ENCODE measurements at places on chromosomes 1 and 21. TPM values are rescaled to one million over a fixed set of nuclear protein-coding genes. Genes with fewer than 3 reads are reported as not detected.

- peak; percentile 81 for DNase-seq
- peaks cover 19% of the 10 kb centered on the region for H3K27me3 ChIP-seq
- peaks cover 38% of the 10 kb centered on the region for H3K36me3 ChIP-seq
- peak overlapping the region; percentile 86 for H3K27ac ChIP-seq
Measured at GRCh38 chr1:6460301-6461050, 5.5 kb downstream of the TNFRSF25 start.

GRCh38 chr1:143735764-143736461 is 235.9 kb downstream of the FAM72C start:
- H3K27me3 ChIP-seq, result peaks cover 20% of the 10 kb centered on the region
- H3K4me1 ChIP-seq, result no peaks in the 10 kb centered on the region
- no peaks in the 10 kb centered on the region for H3K36me3 ChIP-seq
- H3K27ac ChIP-seq, result no peak overlapping the region
- no peak for DNase-seq

- peaks cover 27% of the 10 kb centered on the region for H3K4me1 ChIP-seq
- no peaks in the 10 kb centered on the region for H3K27me3 ChIP-seq
- peaks cover 35% of the 10 kb centered on the region for H3K36me3 ChIP-seq
- DNase-seq, result no peak
- H3K27ac ChIP-seq, result peak overlapping the region; percentile 30
Measured at GRCh38 chr1:15628003-15628402, 10.7 kb downstream of the DDI2 start.

DNA sequence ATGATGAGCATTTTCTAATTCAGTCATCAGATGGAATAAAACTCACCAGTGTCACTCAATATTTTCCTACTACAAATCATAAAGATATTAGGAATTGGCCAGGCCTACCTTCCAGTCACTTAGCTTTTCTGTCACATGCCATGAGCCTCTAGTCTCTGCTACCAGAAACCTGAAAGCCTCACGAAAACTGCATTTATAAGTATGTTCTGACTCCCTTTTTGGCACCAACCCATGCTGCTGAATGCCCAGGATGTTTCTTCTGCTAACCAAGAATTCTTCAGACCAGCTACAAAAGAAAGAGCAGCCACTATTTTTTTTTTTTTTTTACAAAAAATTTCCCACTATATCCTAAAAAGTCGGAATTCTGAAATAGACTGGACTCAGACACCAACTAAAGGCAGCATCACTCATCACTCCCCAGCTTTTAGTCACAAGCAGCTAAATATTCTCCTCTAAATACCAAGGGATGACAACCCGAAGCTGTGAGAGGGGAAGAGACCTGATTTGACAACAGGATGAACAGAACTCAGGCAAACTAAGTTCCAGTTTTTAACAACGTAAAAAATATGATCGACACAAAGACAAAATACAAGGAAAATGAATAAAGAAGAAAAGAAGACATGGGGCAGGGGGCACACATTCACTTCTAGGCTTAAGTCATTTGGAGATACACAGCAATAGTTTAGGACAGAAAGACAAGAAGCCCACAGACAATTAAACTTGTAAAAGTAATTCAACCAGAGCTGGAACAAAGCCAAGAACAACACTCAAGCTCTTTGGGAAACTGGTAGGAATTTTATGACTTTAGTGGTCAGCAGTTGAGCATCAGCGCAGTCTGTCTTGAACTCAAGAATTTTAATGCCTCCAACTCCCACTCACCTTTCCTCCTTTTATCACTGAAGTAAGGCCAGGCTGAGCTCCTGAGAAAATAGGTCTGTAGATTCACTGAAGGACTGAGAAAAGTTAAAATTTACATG is 1.7 kb downstream of the DCAF8 start:
- H3K4me3 ChIP-seq, result peak overlapping the region; percentile 96
- H3K27me3 ChIP-seq, result no peaks in the 10 kb centered on the region
- peak overlapping the region; percentile 31 for H3K27ac ChIP-seq
- DNase-seq, result no peak

GRCh38 chr21:42591170-42591869 is 62.1 kb upstream of the PDE9A start:
- H3K27me3 ChIP-seq, result peaks cover 1% of the 10 kb centered on the region
- H3K27ac ChIP-seq, result peak overlapping the region; percentile 48
- no peaks in the 10 kb centered on the region for H3K36me3 ChIP-seq
- H3K4me1 ChIP-seq, result peaks cover 18% of the 10 kb centered on the region
- DNase-seq, result no peak

GRCh38 chr1:36400825-36401601 is 3.3 kb upstream of the LSM10 start:
- H3K4me3 ChIP-seq, result no peak overlapping the region
- H3K27me3 ChIP-seq, result peaks cover 2% of the 10 kb centered on the region
- H3K27ac ChIP-seq, result peak overlapping the region; percentile 57
- H3K36me3 ChIP-seq, result peaks cover 5% of the 10 kb centered on the region
- peaks cover 35% of the 10 kb centered on the region for H3K4me1 ChIP-seq
- DNase-seq, result peak; percentile 63

DNA sequence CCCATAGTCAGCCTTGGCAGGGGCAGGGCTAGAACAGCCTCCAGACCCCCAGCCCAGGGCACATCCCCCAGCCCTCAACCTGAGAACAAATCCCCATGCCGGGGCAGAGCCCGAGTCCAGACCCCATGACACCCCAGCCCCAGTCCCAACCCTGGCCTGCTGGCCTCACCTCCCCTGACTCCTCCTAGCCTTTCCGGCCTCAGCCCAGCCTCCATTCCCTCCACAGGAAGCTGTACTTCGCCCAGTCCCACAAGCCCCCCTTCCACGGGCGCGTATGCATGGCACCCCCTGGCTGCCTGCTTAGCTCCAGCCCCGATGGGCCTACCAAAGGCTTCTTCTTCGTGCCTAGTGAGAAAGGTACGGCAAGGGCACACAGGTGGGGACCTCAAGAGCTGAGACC is 50.4 kb downstream of the DISP3 start:
- no peak overlapping the region for H3K4me3 ChIP-seq
- no peak overlapping the region for H3K27ac ChIP-seq
- DNase-seq, result no peak
- no peaks in the 10 kb centered on the region for H3K27me3 ChIP-seq

- no peaks in the 10 kb centered on the region for H3K36me3 ChIP-seq
- no peak for DNase-seq
- no peaks in the 10 kb centered on the region for H3K27me3 ChIP-seq
Measured at GRCh38 chr1:59025898-59026426, 242.1 kb upstream of the JUN start.

GRCh38 chr1:199273837-199274379 is 635.1 kb downstream of the PTPRC start:
- H3K4me1 ChIP-seq, result no peaks in the 10 kb centered on the region
- no peak overlapping the region for H3K4me3 ChIP-seq
- H3K27ac ChIP-seq, result no peak overlapping the region
- no peaks in the 10 kb centered on the region for H3K36me3 ChIP-seq
- no peak for DNase-seq
- H3K27me3 ChIP-seq, result no peaks in the 10 kb centered on the region

DNA sequence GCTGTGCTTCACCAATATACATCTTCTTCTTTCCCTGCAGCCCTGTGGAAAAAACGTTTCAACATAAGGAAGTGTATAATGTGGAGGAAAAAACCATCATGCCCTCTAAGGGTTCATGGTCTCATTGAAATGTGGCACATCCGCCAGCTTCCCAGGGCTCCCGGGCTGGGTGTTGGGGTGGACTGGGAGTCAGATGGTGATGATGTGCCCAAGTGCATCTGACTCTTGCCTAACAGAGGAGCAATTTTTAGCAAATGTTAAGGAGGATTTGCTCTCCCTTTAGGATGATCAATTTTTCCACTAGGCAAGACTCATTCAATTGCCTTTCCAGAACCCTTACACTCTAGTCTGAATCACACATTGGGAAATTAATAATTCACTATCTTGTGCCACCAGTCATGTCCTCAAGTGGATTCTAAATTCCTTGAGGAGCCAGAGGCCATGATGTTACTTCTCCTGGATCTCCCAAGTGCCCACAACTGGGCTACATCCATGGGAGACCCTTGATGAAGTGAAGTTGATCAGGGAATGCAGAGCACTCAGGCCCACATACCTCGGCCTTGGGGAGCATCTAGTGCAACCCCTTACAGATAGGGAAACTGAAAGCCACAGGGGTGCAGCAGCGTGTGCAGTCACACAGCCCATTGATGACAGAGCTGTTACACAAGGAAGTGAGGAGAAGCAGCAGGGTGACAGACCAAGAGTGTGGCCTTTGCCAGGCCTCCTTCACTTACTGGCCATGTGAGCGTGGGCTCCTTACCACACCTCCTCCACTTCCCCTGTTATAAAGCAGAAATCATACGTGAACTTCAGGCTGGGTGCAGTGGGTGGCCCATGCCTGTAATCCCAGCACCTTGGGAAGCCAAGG is 100.0 kb upstream of the SLC44A3 start:
- H3K27me3 ChIP-seq, result peaks cover 6% of the 10 kb centered on the region
- H3K4me3 ChIP-seq, result no peak overlapping the region
- DNase-seq, result peak; percentile 22
- H3K36me3 ChIP-seq, result no peaks in the 10 kb centered on the region
- H3K4me1 ChIP-seq, result peaks cover 13% of the 10 kb centered on the region
- H3K27ac ChIP-seq, result no peak overlapping the region

DNA sequence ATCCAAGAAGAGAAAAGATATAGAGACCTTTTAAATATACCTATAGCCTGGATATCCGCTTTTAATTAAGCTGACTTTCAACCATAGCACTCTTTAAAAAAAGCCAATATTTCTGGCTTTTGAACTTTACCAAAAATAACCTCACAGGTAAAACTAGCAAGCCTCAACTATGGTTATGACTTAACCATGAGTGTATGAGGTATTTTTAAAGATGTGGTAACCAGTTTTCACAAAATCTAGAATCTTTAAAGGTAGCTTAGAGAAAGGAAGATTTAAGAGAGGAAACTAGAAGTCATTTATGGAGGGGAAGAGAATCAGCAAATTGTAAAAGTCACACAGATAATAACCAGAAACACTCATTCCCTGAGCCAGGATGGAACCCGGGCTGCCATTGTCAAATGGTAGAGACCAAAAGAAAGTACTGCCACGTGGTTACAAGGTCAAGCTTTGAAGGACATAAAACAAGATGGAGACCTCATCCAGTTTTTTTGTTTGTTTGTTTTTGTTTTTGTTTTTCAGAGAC is 288.4 kb upstream of the RGS18 start:
- H3K36me3 ChIP-seq, result no peaks in the 10 kb centered on the region
- H3K27me3 ChIP-seq, result no peaks in the 10 kb centered on the region
- H3K4me1 ChIP-seq, result no peaks in the 10 kb centered on the region
- DNase-seq, result no peak
- no peak overlapping the region for H3K27ac ChIP-seq

DNA sequence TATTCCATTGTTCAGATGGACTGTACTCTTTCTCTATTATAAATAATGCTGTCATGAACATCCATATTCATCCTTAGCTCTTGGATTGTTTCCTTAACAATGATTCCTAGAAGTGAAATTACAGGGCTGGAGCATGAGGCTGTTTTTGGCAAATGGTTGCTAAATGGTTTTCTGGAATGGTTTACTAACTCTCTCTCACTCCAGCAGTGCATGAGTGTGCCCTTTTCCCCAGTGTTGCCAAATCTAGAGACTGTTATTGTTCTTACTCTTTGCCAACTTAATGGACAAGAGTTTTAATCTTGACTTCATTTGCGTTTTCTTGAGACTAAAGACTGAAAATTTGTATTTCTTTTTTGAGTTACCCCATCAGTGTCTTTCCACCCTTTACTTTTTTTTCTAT is 113.0 kb downstream of the PAPPA2 start:
- H3K36me3 ChIP-seq, result no peaks in the 10 kb centered on the region
- no peaks in the 10 kb centered on the region for H3K27me3 ChIP-seq
- H3K27ac ChIP-seq, result no peak overlapping the region
- DNase-seq, result no peak

DNA sequence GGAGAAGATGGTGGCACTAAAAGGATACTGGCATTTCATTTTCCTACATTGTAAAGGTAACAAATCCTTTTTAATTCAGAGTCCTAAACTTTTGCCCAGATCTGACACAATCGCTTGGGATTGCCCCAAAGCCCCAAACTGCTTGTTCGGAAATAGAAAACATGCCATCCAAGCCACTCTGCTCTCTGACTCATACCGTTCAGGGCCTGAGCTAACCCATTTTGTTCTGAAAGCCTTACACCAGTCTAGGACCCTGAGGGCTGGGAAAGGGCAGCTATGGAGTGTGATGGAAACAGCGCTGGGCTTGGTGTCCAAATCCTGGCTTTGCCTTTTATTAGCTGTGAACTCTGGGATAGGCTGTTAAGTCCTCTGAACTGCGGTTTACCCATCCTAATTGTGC is 159.4 kb upstream of the UBE2U start:
- H3K36me3 ChIP-seq, result no peaks in the 10 kb centered on the region
- no peak overlapping the region for H3K27ac ChIP-seq
- no peak for DNase-seq
- H3K4me3 ChIP-seq, result no peak overlapping the region
- no peaks in the 10 kb centered on the region for H3K4me1 ChIP-seq
- H3K27me3 ChIP-seq, result no peaks in the 10 kb centered on the region

DNA sequence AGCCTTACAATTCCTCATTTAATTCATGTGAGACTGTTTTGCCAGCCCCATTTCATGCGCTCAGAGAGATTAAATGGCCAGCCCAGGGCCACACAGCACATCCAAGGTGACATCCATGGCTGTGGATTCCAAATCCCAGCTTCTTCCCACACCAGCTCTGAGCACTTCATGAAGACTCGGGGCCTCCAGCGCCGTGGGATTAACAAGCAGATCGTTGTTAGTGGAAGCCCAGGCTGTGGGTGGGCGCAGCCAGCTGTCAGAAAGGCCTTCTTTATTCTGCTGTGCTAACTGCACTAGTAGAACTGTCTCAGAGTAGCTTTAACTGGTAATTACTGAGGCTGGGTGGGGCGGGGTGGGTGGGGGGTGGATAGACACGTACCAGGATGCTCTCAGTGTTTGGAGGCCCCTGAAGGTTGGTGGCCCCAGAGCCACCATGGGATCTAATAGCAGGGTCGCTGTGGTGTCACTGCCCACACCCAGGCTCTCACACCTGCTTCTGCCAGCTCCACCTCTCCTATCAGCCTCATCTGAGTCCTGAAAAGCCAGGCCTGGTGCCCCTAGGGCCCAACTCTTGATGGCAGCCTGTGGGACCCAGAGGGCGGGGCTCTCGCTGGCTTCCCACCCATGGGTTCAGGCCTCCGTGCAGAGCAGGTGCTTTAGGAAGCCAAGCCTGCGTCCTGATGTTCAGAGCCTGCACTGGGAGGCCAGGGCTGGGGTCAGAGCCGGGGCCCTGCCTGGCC is 3.4 kb downstream of the BMP8A start:
- DNase-seq, result no peak
- no peaks in the 10 kb centered on the region for H3K36me3 ChIP-seq
- peaks cover 35% of the 10 kb centered on the region for H3K27me3 ChIP-seq
- H3K4me3 ChIP-seq, result no peak overlapping the region

- H3K4me1 ChIP-seq, result peaks cover 10% of the 10 kb centered on the region
- peaks cover 10% of the 10 kb centered on the region for H3K36me3 ChIP-seq
- H3K4me3 ChIP-seq, result no peak overlapping the region
- no peaks in the 10 kb centered on the region for H3K27me3 ChIP-seq
Measured at GRCh38 chr1:198278943-198279342, 122.1 kb downstream of the NEK7 start.

- no peak overlapping the region for H3K4me3 ChIP-seq
- H3K27me3 ChIP-seq, result no peaks in the 10 kb centered on the region
- no peak for DNase-seq
- no peak overlapping the region for H3K27ac ChIP-seq
- H3K36me3 ChIP-seq, result peaks cover 53% of the 10 kb centered on the region
- peaks cover 6% of the 10 kb centered on the region for H3K4me1 ChIP-seq
Measured at GRCh38 chr1:7984811-7985210, 23.3 kb downstream of the PARK7 start.

GRCh38 chr1:228231189-228231588 is 23.3 kb downstream of the OBSCN start:
- no peaks in the 10 kb centered on the region for H3K4me1 ChIP-seq
- no peak for DNase-seq
- no peak overlapping the region for H3K4me3 ChIP-seq
- no peak overlapping the region for H3K27ac ChIP-seq

The LRRN2 gene
- total RNA-seq, result not detected

The C4BPA gene
- not detected for total RNA-seq

The S100A7 gene
- total RNA-seq, result not detected

The SH3BGR gene
- not detected for total RNA-seq

The PLEKHN1 gene
- total RNA-seq, result 1.7 TPM
